NCI-H1436 treated with DMSO at 0.1 percent for 48 hours (cell line): ENCODE measurements at places on chromosomes 13 and 19.

DNA sequence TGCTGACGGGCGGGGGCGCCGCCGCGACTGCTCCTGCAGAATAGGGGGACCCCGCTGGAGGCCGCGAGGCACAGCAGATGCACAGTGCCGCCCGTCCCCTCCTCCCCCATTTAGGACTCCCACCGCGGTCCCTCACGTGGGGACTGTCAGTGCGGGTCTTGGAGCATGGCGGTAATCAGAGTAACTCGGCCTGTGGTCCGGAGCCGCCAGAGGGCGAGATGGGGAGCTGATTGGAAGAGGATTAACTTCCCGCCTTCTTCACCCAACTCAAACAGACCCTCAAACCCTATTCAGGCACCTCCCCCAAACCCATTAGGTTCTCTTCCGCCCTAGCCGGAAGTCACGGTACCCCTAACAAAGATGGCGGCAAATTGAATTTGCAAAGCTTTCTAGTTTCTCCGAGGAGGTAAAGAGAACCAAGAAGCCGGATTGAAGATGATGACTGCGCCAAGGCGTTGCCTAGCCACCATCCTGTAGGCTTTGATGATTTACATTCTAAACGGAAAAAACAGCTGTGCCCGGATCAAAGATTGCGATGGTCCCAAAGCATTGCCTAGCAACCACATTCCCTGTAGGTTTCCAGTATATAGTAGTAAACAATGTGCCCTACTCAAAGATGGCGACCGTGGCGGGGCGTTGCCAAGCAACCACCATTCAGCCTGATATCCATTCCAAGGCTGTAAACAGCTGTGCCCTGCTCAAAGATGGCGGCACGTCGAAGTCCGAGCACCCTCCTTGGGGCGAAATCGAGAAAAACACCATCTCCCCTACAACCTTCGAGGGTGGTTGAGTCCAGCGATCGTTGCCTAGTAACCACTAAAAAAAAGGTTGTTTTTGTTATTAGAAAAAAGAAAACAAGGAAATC is at the start of gene FUZ:
Gene FUZ, minus strand, starts transcription at position 296 of the 865 bp plus-strand sequence. Its CDS starts 186 bp downstream, at position 110.
- peak; percentile 99 for DNase-seq

- DNase-seq = no peak
Measured at GRCh38 chr13:102825921-102826706, 19.7 kb upstream of the ERCC5 start.

- no peak for DNase-seq
Measured at GRCh38 chr19:35267353-35267817, 1.4 kb upstream of the USF2 start.

DNA sequence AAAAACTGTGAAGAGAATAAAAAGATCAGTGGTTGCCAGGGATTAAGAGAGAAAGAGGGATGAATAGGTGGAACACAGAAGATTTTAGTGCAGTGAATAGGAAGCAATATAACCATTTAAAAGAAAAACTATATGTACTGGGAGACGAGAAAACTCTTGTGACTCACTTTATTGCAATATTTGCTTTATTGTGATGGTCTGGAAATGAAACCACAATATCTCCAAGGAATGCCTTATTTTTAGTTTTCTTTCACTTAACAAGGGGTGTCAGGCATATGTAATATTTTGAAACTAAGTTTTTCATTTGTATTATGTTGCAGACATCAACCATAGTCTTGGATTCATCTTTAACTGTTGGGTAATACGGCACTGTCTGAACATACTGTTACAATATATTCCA is 1308.2 kb downstream of the PCDH9 start:
- no peak for DNase-seq

DNA sequence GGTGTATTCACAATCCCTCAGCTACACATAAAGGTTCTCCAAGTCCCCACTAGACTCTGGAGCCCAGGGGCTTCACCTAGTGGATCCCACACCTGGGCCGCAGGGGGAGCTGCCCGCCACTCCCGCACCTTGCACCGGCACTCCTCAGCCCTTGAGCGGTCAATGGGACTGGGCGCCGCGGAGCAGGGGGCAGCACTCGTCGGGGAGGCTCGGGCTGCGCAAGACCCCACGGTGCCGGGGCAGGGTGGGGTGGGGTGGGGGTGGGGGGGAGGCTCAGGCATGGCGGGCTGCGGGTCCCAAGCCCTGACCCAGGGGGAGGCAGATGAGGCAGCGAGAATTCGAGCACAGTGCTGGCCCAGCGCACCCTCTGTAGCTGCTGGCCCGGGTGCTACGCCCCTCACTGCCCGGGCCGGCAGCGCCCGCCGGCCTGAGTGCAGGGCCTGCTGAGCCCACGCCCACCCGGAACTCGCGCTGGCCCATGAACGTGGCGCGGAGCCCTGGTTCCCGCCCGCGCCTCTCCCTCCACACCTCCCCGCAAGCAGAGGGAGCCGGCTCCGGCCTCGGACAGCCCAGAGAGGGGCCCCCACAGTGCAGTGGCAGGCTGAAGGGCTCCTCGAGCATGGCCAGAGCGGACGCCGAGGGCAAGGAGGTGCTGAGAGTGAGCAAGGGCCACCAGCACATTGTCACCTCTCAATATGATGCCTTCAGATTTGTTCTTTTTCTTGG is 121.7 kb downstream of the UGGT2 start:
- no peak for DNase-seq

DNA sequence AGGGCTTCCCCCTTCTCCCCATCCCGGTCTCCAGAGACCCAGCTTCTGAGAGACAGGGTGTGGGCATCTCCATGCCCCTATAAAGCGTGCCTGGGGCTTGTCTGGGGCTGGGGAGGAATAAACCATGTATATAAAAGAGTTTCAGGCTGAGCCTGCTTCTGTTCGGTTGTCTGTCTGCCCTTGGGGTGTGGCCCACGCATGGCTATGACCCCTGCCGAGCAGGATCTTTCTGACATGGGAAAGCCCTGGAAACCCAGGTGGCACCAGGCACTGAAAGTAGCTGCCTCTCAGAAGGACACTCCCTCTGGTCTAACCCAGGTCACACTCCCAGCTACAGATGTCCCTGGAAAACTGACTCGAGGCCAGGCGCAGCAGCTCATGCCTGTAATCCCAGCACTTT is 8.2 kb downstream of the TMEM59L start:
- DNase-seq = no peak

DNA sequence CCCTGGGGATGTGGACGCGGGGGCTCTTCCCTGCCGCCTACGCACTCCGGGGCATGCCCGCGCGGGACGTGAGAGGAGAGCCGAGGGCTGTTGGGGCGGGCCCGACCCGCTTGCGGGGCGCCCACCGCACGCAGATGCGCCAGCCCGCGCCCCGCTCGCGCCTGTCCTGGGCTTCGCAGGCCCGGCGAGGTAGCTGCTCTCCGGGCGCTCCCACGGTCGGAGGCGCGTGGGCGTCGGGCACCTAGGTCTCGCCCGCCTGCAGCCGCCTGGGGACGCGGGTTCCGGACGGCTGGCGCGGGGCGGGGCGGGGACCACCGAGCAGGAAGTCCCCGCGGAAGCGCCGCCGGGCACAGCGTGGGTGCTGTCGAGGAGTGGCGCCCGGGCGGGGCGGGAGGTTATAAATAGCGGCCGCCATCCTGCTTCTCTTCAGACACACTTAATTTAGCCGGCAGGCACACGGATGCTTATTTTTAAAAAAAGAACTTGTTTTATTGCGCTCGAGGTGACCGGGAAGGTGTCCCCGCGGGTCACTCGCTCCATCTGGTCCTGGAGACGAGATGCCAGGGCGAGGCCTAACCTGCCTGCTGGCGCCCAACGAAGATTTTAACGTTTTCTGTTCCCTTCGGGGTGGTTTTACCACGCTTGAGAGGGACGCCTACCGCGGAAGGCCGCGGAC is 561 bp upstream of the GJA3 start:
- DNase-seq = no peak

DNA sequence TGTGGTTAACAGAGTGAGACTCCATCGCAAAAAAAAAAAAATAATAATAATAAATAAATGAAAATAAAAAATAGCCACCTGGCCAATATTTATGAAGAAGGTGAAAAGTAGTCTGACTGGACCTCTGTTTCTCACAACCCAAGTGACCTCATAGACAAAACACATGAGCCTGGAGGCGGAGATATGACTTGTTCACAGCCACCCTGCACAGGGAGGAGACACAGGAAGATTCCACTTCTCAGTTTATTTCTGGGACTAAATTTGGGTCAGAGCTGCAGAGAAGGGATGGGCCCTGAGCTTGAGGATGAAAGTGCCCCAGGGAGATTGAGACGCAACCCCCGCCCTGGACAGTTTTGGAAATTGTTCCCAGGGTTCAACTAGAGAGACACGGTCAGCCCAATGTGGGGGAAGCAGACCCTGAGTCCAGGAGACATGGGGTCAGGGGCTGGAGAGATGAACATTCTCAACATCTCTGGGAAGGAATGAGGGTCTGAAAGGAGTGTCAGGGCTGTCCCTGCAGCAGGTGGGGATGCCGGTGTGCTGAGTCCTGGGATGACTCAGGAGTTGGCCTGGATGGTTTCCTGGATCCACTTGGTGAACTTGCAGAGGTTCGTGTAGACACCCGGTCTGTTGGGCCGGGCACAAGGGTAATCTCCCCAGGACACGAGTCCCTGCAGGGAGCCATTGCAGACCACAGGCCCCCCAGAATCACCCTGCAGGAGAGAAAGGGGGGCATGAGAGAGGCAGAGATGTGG is 9.6 kb downstream of the KLK5 start:
- DNase-seq = no peak

DNA sequence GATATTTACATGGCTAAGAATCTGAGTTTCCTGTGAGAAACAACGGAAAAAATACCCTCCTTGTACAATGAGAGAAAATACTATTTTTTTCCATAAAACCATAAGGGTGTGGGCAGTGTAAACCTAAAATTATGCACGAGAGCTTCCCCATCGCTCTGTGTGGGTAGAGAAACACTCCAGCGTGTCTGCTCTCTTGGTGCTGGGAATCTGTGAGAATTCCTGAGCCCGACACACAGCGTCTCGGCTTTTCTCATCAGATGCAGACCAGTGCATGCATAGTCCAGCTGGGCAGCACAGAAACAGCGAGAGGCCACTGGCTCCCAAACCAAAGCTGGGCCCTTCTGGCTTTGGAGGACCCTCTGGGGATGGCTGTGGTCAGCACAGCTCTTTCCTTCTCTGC is 12.0 kb downstream of the PLPP2 start:
- DNase-seq = no peak

DNA sequence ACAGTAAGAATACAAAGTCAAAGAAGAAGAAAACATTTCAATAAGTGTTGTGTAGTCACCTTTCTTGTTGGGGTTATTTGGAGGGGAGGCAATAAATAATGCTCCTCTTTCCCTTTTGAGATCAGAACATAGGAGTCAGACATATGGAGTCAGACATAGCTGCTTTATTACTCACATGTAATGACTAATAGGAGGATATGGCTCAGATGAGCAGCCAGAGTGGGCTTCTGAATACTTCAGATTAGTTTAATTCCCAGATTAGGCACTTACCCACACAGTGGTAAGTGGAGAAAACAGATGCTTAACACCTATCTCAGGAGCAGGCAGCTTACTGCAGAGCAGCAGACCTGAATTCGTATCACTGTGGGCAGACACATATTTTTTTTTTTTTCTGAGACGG is 31.7 kb upstream of the C1QTNF9B start:
- DNase-seq = no peak

DNA sequence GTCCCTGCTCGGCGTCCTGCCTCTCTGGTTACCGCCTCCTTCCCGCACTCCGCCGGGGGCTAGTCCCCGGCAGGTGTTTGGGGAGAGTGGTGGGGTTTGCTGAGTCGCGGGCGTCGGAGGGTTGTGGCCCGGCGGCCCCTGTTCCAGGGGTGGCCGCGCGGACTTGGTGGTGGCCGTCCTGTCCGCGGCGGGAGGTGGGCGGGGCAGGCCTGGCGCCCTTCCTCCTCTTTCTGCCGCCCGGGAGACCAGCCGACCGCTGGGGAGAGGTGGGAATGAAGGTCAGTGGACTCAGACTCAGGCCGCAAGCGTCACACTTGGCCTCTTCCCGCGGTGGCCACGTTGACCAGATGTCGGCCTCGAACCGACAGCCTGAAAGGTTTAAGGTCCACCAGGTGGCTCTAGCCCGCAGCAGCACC is 61.8 kb downstream of the ZNF723 start:
- DNase-seq = no peak

DNA sequence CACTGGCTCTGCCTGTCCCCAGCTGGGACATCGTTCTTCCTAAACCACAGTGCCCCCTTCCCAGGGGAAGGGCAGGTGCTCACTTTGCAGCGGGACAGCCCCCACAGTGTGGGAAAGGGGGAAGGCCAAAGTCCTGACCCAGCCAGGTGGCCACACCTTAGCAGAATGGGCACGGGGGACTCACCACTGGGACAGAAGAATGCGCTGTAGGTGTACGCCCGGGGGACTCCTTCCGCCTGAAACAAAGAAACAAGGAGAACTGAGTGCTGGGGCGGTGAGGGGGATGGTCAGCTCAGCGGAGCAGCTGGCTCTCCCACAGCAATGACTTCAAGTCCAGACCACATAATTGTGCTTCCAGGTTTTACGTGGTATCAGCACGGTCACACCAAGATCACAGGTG is 49.4 kb downstream of the F2RL3 start:
- no peak for DNase-seq

DNA sequence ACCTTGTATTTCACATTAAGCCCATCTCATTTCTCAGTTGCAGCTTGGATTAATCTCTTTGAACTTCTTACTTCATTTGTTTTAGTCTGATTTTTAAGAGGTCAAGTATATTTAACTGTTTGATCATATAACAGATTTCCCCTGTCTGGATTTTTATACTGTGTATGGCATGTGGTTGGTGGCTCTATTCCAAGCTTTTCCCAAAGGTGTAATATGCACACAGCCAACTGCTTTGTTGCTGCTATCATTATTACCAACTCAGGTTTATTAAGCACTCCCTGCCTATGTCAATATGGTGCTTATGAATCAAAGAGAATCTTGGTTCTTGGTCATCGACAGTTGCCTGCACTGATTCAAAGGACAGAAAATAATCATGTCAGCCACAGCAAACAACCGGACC is 92.6 kb downstream of the RAP2A start:
- no peak for DNase-seq

GRCh38 chr13:65585346-65585745 is 1644.8 kb downstream of the PCDH9 start:
- DNase-seq = no peak

- no peak for DNase-seq
Measured at GRCh38 chr19:10262771-10263170, 8.1 kb upstream of the ICAM1 start.

GRCh38 chr13:48249018-48249417 is 16.0 kb downstream of the ITM2B start:
- no peak for DNase-seq

DNA sequence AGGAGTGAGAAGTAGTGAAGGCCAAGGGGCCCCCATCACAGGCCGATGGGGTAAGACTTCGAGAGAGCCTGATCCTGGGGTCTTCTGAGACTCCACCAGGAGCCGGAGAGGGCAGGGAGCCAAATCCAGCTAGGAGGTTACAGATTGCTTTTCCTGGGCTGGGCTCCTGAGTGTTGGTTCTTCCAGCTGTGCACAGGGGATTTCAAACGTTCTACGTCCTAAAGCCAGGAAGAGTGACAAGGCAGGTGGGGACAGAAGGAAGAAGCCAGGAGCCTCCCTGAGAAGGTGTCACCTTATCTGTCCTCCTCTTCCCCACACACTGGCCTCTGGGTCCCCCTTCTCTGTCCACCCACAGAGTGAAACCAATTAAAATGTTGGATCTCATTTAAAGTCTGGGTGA is 16.1 kb upstream of the TPRX2 start:
- no peak for DNase-seq
